B cell (primary cell): ENCODE measurements at places on chromosomes 16 and 17. TPM values are rescaled to one million over a fixed set of nuclear protein-coding genes. Genes with fewer than 3 reads are reported as not detected.

The DOC2B gene
- total RNA-seq, result not detected in 2 replicates

The CCDC40 gene
- 1.9 and 3.2 TPM in 2 replicates for total RNA-seq

The ALOX15B gene
- total RNA-seq, result not detected in 2 replicates

The CBX8 gene
- 6.8 and 10.3 TPM in 2 replicates for total RNA-seq

The OR3A2 gene
- total RNA-seq, result 1.3 and 1.9 TPM in 2 replicates

The CREBBP gene
- 205 and 206 TPM in 2 replicates for total RNA-seq

The BBS2 gene
- 63.4 and 69.6 TPM in 2 replicates for total RNA-seq

- no peaks in the 10 kb centered on the region for H3K27me3 ChIP-seq
- H3K27ac ChIP-seq, result no peak overlapping the region
- peak overlapping the region; percentile 96 for H3K4me3 ChIP-seq
- peaks cover 37% of the 10 kb centered on the region for H3K4me1 ChIP-seq
These were observed 1.3 kb downstream of the THRA start for GRCh38 chr17:40063901-40064531.

- H3K4me3 ChIP-seq, result peak overlapping the region; percentile 59
- DNase-seq, result no peak
- peaks cover 20% of the 10 kb centered on the region for H3K4me1 ChIP-seq
- H3K36me3 ChIP-seq, result no peaks in the 10 kb centered on the region
- H3K27ac ChIP-seq, result no peak overlapping the region
These were observed 610 bp downstream of the RFNG start for GRCh38 chr17:82050761-82051641.

DNA sequence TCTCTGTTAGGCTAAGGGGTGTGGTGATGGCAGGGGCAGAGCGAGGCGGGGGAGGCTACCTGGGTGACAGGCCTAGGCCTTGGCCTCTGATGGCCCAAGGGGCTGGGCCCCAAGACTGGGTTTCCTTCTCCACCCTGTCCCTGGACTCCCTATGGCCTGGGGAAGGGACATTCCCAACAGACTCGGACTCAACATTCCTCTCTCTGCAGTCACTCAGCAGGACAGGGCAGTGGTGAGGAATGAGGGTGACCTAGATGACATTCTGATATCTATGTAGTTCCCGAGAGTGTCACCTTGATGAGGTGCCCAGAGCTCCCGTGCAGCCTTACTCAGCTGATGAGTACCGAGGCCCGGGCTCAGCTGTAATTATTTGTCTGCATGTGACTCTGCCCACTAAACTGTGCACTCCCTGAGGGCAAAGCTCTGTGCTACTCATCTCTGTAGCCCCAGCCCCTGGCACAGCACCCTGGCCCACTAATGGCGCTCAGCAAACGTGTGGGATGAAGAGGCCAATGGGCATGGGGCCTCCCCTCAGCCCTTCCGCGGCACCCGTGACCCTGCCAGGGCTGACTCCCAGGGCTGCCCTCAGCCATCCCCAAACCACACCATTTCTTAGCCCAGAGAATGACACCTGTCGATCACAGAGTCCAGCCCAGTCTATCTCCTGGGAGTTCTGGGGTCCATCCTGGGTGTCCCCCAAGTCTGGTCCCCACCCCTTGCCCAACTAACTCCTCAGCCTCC lies 2.2 kb downstream of the PLCD3 start:
- H3K27ac ChIP-seq, result no peak overlapping the region
- peaks cover 7% of the 10 kb centered on the region for H3K4me1 ChIP-seq
- H3K36me3 ChIP-seq, result no peaks in the 10 kb centered on the region

DNA sequence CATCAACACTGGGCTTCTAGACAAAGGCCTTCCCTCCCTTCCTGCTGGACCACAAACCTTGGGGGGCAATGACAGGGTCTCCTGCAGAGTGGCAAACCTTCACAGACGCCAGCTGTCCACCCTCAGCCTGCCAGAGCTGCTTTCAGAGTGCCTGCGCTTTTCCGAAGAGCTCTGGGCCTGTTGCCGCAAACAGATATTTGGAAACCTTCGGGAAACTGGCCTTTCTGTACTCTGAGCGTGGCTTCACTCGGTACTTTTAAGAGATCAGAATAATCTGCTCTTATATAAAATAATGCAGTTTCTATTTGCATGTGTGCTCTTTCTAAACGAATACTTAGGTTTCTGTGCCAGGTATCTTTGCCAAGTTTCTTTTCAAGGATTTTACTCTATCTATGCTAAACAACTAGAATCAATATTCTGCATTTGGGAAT lies 152.1 kb upstream of the CHMP6 start:
- H3K36me3 ChIP-seq, result no peaks in the 10 kb centered on the region
- no peak for DNase-seq
- H3K27ac ChIP-seq, result no peak overlapping the region
- H3K4me3 ChIP-seq, result no peak overlapping the region
- H3K27me3 ChIP-seq, result no peaks in the 10 kb centered on the region
- no peaks in the 10 kb centered on the region for H3K4me1 ChIP-seq

DNA sequence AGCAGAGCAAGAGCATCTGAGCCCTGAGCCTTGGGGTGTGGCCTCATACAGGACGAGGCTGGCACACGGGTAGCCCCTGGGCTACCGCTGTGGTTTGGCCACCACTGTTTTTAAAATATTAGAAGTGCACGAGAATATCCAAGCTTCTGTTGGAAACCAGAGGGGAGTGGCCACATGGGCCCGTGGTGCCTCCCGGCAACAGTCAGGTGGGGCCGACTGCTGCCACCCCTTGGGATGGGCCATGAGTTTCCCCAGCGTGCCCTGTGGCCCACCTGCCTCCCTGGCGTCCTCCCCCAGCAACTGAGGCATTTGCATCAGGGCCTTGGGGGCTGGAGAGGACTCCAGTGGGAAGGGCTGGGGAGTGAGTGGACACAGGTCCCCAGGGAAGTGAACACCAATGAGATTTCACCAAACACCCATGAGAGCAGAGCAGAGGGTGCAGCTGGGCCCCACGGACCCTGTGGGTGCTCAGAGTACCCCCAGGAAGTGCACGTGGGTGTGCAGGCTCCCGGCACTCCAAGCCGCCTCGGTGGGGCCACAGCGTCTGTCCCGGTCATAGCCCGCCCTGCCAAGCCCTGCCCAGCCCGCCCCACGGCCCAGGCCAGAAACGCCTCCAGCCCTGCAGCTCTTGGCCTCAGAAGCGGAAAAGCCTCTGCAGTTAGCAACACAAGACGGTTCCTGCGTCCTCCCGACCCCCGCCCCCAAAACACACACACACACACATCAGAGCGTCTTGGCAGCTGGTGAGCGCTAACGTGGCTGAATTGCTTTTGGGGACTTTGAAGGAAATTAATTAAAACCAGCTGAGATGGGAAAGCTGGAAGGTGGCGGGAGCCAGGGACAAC lies 22.7 kb downstream of the ZNF469 start:
- peaks cover 2% of the 10 kb centered on the region for H3K27me3 ChIP-seq
- no peaks in the 10 kb centered on the region for H3K36me3 ChIP-seq
- H3K4me3 ChIP-seq, result no peak overlapping the region
- no peak overlapping the region for H3K27ac ChIP-seq

DNA sequence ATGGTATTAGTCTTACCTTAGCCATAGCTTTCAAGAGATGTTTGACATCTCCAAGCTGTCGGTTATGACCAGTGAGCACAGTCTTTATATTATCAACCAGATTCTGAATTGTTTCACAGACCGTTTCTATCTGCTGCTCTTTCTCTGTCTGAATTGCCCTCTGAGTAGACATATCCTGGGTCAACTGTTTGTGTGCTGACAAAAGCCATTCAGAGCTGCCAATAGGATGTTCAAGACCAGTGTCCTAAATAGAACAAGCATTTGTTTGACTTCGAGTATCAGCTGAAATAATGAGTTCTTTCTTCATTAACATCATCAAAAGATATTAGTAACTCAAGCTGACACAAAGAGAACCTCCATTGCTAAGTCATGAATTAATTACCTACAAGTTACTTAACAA lies 14.9 kb upstream of the ARL6IP1 start:
- H3K36me3 ChIP-seq, result peaks cover 78% of the 10 kb centered on the region
- no peak for DNase-seq
- no peaks in the 10 kb centered on the region for H3K27me3 ChIP-seq

DNA sequence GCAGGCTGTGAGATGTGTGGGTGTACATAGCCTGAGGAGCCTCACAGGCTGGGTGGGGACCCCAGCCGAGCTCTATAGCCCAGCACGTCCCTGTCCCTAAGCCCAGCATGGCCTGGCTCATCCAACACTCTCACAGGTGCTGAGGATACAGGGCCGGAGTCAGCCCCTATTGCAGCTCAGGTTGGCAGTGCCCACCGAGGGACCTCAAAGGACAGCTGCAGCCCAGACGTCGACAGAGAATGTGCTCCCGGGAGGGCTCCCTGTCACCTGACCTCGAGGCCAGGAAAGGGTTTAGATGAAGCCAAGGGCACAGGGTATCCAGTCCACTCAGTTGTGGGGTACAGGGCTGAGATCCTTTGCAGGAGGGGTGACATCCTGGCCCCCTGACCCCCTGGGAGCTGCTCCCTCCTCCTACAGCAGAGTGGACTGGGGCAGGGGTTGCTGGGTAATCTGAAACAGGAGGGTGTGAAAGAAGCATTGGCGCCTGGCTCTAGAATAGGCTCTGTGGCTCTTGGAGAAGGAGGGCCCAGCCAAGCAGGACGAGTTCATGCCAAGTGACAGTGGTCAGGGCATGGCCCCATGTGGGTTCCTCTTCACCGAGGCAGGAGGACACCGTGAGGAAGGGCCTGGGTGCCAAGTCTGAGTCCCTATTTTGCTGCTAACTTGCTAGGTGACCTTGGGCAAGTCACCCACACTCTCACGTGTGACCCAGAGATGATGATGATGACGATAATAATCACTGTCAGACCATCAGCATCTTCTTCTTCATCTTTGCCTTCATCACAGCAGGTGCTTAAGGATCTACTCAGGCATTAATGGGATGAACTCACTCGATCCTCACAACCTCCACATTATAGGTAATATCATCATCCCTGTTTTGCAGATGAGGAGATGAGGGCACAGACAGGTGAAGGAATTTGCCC lies 68.0 kb downstream of the RMI2 start:
- no peak for DNase-seq
- no peaks in the 10 kb centered on the region for H3K4me1 ChIP-seq
- no peak overlapping the region for H3K27ac ChIP-seq
- no peaks in the 10 kb centered on the region for H3K36me3 ChIP-seq
- H3K4me3 ChIP-seq, result no peak overlapping the region

- DNase-seq, result no peak
- no peak overlapping the region for H3K27ac ChIP-seq
- H3K4me3 ChIP-seq, result no peak overlapping the region
- peaks cover 9% of the 10 kb centered on the region for H3K4me1 ChIP-seq
These were observed 52.0 kb upstream of the SREBF1 start for GRCh38 chr17:17888821-17889220.

DNA sequence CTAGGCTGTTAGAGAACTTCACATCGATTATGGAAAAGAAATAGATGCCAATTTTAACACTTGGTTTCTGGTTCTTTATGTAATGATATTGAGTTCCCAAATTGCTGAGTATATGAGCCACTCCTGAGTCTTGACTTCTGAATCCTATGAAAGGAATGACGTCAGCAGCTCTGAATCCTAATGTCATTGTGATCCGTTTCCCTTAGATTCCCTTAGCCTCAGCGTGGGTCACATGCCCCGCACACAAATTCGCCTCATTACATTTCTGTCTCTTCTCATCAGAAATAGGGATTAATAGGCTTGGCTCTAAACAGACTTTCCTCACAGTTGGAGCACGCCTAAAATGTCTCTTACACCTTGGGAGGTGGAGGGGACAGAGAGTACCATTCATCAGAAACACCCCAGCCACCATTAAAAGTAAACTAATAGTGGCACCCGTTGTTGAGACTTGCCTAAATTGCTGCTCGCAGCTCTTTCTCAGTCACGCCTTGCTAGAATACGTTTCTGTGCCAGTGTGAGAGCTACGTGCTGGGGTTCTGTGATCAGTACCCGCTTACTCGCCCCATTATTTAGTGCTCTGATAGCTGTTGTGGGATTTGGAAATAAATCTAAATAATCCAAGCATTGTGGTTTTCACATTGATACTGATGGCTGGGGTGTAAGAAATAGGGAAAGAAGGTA lies 7.1 kb downstream of the MRM3 start:
- no peak for DNase-seq
- H3K27me3 ChIP-seq, result no peaks in the 10 kb centered on the region
- H3K36me3 ChIP-seq, result peaks cover 7% of the 10 kb centered on the region
- H3K4me1 ChIP-seq, result no peaks in the 10 kb centered on the region
- no peak overlapping the region for H3K4me3 ChIP-seq
- no peak overlapping the region for H3K27ac ChIP-seq

GRCh38 chr17:8574687-8575086 lies 55.8 kb downstream of the MYH10 start:
- no peaks in the 10 kb centered on the region for H3K36me3 ChIP-seq
- DNase-seq, result no peak
- H3K4me1 ChIP-seq, result no peaks in the 10 kb centered on the region
- H3K27me3 ChIP-seq, result no peaks in the 10 kb centered on the region

DNA sequence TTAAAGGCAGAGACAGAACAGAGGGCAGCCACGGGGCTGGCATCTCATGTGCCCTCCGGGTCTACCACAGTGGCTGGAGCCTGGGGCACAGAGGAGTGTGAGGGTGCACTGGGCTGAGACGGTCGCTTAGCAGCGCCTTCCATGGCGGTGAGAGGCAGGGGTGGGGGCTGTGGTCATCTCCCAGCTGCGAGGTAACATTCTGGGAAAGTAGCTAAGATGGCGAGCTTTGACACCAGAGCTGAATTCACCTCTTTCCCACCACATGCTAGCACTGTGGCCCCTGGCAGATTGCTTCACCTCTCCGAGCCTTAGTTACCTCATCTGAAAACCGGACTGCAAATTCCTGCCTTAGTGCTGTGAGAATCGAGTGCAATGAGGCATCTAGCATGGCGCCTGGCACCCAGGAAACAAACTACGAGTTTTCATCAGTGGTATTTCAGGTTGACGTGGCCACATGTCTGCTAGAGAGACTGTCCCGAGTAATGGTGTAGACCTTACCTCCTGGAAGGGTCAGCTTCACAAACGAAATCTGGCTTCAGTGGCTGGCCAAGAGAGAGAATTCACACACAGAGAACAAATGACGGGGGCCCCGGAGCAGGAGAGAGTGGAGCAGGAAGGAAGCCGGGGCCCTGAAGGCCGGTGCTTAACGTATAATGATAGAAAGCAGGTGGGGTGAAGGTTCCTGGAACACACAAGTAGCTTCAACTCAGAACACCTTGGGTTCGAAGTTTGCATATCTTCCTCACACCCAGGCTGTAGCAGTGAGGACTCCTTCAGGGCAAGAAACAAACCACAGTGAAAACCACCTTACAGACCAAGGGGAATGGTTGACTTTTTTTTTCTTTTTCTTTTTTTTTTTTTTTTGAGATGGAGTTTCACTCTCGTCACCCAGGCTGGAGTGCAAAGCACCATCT lies 63.9 kb upstream of the RPH3AL start:
- H3K4me1 ChIP-seq, result peaks cover 5% of the 10 kb centered on the region
- peak overlapping the region; percentile 23 for H3K27ac ChIP-seq
- peak overlapping the region; percentile 57 for H3K4me3 ChIP-seq
- DNase-seq, result peak; percentile 62
- peaks cover 4% of the 10 kb centered on the region for H3K27me3 ChIP-seq

DNA sequence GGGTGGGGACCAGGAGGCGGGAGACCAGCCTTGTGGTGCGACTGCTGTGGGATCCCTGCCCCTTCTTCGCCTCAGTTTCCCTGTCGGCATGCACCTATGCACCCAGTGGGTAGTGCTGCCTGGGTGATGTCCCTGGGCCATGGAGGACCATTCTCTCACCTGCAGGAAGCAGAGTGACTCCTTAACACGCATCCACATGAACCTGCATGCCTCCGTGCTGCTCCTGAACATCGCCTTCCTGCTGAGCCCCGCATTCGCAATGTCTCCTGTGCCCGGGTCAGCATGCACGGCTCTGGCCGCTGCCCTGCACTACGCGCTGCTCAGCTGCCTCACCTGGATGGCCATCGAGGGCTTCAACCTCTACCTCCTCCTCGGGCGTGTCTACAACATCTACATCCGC lies 25.2 kb downstream of the ADGRG5 start:
- no peak overlapping the region for H3K4me3 ChIP-seq
- DNase-seq, result no peak
- no peaks in the 10 kb centered on the region for H3K27me3 ChIP-seq
- H3K4me1 ChIP-seq, result no peaks in the 10 kb centered on the region
- H3K27ac ChIP-seq, result no peak overlapping the region
- H3K36me3 ChIP-seq, result peaks cover 95% of the 10 kb centered on the region
